ENCODE measurements at places on chromosomes 1 and 21.

GRCh38 chr1:183043872-183044854 lies 20.9 kb downstream of the LAMC1 start:
- DNase-seq = no peak

DNA sequence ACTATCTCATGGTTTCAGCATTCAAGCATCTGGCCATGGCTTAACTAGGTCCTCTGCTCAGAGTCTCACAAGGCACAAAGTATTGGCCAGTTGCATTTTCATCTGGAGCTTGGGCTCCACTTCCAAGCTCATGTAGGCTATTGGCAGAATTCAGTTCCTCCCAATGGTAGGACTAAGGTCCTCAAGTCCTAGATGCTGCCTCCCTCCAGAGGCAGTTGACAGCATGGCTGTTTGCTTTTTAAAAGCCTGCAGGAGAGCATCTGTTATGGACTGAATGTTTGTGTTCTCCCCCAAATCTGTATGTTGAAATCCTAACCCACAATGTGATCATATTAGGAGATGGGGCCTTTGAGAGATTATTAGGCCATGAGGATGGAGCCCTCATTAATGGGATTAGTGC lies 38.0 kb upstream of the HLX start:
- no peak for DNase-seq

DNA sequence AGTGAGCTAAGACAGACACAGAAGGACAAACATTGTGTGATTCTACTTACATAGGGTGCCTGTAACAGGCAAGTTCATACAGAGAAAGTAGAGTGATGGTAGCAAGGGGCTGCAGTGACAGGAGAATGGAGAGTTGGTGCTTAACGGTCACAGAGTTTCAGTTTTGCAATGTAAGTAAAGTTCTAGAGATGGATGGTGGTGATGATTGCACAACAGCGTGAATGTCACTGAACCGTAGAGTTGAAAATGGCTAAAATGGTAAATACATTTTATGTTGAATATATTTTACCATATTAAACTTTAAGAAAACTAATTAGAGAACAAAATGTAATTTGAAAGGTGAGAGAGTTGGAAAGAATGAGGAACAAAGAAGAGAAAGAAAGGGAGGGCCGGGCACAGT lies 8.7 kb downstream of the CFAP107 start:
- DNase-seq = no peak

- no peak for DNase-seq
These were observed 3.2 kb upstream of the SRM start for GRCh38 chr1:11062965-11063401.

- DNase-seq = no peak
These were observed 310.2 kb downstream of the NTNG1 start for GRCh38 chr1:107450899-107451664.

DNA sequence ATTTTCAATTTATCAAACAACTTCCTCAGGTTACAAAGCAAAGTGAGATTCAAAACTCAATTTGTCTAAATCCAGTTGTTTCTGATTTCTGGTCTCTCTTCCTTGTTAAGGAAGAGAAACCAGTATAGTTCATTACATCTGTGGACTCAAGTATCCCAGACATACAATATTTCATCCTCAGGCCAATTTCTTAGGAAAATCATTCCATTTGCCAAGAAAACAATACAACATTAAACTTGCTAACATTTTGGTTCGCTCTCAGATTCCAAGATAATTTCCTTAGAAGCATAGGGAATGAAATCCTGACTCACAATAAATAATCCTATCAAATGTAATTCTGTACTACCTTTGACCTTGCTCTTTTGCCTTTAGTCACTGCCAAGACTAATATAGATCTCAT lies 11.2 kb upstream of the TTLL7 start:
- no peak for DNase-seq

- DNase-seq = peak; percentile 29
These were observed 47.1 kb downstream of the MDM4 start for GRCh38 chr1:204563307-204563706.

DNA sequence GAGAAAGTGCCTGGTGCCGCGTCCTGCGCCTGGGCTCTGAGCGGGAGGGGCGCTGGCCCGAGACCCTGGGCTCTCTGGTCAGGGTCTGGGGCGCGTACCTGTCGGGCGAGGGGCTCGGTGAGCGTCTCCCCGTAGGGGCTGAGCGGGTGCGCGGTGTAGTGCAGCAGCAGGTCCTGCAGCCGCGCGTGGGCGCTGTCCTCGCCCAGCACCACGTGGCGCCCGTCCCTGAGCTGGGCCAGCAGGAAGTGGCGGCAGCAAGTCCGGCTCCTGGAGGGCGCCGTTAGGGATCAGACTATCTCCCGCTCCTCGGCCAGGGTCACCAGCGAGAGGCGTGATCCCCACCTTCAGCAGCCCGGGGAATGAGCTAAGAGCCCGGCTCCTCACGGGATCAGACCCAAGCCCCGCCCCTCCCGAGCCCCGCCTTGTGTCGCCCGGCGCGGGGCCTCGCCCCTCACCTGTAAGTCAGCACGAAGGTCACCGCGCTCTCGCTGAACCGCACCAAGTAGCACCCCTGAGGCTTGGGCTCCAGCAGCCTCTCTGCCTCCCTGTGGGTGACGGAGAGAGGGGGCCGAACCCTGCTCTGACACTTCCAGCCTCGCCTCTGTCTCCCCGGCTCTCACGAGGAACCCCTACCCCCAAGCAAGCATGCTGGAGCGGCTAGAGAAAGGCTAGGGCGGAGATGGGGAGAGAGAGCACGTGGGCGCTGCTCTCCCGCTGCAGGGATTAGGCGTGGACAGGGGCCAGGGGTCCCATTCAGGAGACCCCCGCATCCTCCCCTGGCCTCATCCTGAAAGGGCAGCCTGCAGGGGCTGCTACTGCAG lies 2.7 kb downstream of the SH2D2A start:
- peak; percentile 85 for DNase-seq

DNA sequence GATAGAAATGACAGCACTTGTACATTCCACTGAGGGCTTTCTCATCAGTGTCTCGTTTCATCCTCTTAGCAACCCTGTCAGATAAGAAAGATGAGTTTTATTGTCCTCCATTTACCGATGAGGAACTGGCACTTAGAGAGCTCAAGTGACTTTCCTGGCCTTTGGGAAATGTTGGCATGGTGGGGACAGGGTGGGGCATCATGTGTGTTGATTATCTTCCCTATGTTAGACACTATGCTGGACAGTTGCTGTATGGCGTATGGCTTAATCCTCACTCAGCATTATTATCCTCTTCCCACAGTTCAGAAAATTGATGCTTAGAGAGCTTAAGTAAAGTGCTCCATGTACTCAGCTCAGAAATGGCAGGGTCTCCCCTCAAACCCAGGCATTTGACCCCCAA lies 163.2 kb downstream of the CAMTA1 start:
- DNase-seq = no peak

GRCh38 chr1:244205906-244206305 lies 154.8 kb downstream of the ZBTB18 start:
- no peak for DNase-seq

- no peak for DNase-seq
These were observed 8.3 kb upstream of the RIPK4 start for GRCh38 chr21:41775149-41775472.

GRCh38 chr1:25871086-25871703 lies 4.3 kb downstream of the PAQR7 start:
- DNase-seq = no peak

- DNase-seq = no peak
These were observed 16.4 kb upstream of the CGN start for GRCh38 chr1:151494741-151495281.

DNA sequence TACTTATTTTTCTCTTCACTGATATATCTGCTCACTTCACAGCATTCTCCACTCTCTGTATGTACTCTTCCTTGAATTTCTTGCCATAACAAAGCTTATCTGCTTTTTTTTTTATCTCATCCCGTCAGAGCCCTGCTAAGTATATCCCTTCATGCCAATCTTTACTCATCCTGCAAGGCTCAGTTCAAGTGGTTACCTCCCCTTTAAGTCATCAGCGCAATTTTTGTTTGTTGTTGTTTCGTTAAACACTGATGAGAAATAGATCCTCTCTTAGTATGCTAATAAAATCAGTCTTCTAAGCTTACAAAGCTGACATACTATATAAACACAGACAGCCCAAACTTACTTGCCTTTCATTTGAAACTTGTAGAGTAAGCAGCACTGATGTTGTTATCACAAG lies 17.8 kb downstream of the COL24A1 start:
- DNase-seq = no peak

DNA sequence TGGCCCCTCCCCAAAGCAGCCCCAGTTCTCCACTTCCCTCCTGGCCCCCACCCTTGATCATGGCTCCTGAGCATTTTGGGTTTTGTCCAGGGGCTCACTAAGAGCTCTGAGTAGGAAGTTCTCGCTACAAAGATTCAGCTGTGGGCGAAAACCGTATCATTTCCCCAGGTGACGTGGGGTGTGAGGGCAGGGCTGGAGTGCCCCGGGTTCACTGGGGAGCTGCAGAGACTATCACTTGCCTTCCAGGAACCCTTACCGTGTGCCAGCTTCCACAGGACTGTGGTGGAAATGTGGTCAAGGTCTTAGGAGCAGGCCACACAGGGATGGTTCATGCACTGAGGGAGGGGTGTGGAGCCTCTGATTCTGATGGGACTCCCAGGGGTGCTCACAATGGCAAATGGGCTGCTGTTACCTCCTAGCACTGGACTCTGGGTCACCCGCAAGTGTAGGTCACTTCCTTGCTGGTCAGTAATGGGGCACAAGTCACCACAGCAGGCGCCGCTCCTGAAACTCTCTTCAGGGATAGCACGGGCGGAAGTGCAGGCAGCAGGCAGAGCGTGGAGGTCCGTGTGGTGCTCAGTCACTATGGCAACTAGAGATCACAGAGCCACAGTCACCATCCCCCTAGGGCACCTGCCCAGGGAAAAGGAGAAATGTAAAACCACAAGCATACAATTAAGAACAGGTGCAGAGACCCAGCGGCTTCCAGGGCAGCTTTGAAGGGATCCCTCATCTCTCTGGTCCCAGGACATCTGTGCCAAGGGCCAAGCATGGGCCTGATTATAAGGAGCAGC lies 35.4 kb downstream of the RSPH1 start:
- DNase-seq = peak; percentile 62

- no peak for DNase-seq
These were observed 21.4 kb upstream of the FMO1 start for GRCh38 chr1:171226747-171227370.

DNA sequence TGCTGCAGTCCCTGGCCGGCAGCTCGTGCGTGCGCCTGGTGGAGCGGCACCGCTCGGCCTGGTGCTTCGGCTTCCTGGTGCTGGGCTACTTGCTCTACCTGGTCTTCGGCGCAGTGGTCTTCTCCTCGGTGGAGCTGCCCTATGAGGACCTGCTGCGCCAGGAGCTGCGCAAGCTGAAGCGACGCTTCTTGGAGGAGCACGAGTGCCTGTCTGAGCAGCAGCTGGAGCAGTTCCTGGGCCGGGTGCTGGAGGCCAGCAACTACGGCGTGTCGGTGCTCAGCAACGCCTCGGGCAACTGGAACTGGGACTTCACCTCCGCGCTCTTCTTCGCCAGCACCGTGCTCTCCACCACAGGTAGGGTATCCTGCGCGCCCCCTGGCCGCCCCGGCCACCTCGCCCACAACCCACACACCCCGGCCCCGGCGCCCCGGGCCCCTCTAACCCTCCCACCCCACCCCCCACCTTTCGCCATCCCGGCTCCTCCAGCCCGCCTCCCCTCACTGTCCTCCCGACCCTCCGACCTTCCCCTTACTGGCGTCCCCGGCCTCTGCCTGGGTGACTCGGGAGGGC lies 352 bp downstream of the KCNK1 start:
- DNase-seq = no peak

GRCh38 chr1:161933592-161934588 lies 89.8 kb downstream of the OLFML2B start:
- peak; percentile 32 for DNase-seq

GRCh38 chr1:194196562-194196961 lies 1010.1 kb upstream of the B3GALT2 start:
- DNase-seq = no peak

DNA sequence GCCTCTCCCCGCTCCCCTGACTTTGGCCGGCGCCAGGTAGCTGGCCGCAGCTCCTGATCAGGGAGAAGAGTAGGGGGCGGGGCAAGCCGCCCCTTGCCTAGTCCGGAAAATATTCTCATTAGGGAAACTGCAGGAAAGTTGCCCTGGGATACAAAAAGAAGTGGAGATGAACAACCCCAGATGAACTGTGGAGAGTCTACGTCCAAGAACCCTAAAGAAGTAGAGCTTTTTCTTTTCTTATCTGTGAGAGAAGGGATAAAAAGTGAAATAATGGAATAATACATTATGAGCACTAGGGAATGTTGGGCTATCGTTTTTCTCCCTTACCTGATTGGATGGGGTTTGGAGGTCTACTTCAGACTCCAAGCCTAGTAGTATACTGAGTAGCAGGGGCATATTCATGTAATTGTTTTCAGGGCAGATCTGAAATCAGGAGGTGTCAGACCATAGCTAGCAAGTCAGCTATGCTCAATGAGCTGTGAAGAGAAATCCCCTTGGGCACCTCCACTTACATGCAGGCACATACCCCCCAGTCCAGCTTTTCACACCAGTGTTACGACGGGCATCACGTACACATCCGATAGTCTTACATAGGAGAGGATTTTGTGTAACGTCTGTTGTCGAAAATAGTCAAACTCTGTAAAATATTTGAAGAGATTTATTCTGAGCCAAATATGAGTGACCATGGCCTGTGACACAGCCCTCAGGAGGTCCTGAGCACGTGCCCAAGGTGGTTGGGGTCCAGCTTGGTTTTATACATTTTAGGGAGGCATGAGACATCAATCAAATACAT lies 1.7 kb upstream of the DUSP10 start:
- no peak for DNase-seq

GRCh38 chr1:15046487-15047165 lies 106.9 kb upstream of the TMEM51 start:
- peak; percentile 49 for DNase-seq

GRCh38 chr1:51518033-51518585 lies 957 bp downstream of the EPS15 start:
- peak; percentile 45 for DNase-seq

DNA sequence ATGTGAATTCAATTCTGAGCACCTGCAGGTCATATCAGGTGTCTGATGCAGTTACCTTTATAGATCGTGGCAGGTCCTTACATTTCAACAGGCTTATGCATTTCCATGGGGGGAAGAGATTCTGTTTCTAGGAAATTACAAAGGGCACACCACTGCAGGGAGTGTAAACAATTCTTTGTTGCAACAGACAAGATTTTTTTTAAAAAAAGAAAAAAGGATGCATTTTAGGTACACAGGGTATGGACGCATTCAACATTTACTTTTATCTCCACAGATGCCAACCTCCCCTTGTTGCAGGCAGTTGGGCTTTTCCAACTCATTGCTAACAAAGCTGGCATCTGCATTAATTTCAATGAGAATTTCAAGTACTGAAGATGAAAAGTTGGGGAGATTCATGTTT lies 13.5 kb upstream of the TEKT2 start:
- DNase-seq = no peak

All from CD4-positive, alpha-beta T cell treated with Interleukin-6 for 4 hours (primary cell).